Activated CD8-positive, alpha-beta memory T cell treated with anti-CD3 and anti-CD28 coated beads for 24 hours (primary cell): ENCODE measurements at places on chromosomes 3 and 15.
A peak's percentile ranks its signal among the peaks of the same experiment; 100 is the strongest.

- DNase-seq = no peak
Measured at GRCh38 chr3:125374501-125374995, 577 bp downstream of the ZNF148 start.

DNA sequence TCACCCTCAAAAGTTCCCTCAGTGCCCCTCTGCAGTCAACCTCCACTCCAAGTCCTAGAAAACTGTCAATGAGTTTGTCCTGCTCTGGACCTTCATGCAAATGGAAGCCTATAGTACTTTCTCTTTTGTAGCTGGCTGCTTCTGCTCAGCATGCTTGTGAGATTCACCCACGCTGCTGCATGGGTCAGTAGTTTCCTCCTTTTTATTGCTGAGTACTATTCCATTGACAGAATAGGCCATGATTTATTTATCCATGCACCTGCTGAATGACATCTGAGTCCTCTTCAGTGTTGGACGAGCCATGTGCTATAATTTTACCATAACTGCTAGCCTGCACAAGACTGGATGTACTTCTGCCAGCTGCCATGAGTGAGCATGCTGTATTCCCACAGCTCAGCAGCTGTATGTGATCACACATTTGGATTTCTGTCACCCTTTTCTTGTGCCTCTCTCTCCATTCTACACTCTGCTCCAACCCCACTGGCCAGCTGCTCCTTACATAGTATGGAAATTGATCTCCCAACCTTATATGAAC, 26.3 kb downstream of the CDCP1 start:
- no peak for DNase-seq

GRCh38 chr15:62886431-62887071, 156.0 kb upstream of the TPM1 start:
- DNase-seq = no peak

DNA sequence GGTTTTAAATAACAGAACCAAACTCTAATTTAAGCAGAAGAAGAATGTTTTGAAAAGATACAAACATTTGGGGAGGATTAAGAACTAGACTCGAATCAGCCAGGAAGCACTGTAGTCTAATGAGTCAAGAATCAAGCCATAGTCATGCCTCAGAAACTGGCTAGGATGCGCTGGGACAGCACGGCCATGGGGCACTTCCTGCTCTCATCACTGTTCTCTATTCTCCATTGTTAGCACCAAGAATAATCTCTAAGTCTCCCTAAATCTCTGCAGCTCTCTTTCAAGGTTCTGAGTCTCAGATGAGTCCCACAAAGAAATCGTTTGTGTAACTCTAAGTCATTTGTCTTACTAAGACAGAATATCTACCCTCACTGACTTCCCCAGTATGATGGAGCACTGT, 399.0 kb upstream of the KCNMB2 start:
- no peak for DNase-seq

DNA sequence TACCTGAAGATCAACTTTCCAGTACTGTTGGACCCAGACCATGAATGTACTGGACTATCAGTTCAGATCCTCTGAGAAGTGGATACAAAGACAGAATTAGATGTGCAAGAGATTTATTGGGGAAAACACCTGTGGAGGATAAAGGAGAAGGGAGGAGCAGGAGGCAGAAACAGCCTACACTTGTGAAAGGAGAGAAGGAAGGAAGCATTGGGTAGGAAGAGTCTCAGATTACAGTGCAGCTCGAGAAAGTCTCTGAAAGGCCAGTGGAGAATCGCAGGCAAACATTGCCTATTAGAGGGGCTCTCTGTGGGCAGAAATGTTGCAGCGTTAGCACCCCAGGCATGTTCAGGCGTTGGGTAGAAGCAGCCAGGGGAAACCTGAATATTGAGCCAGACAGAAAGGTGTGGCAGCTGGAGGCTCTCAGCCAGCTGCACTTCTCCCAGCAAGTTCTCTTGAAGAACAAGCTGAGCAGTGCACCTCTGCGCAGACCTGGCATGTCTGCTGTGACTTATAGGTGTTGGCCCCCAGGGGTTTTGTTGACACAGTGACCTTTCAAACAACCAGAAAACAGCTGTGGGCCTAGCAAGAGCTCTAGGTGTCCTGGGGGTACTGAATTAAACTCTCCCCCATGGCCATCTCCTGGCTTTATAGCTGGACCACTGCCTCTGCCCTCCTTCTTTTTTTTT, 7.0 kb downstream of the CHST14 start:
- no peak for DNase-seq

DNA sequence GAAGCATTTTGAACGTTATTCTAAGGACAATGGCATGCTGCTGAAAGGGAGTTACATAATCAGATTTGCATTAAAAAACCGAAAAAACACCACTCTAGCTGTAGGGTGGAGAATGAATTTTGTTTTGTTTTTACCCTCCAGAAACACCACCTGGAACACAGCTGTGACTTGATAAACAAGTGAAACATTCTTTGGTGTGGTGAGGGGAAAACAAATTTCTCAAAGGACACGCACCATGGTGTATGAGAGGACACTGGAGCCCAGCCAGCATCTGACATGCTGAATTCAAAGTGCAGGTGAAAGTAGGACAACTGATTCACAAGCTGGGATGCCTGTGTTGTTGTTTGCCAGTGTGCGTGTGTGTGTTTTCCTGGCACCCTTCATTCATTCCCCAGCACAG, 554.5 kb upstream of the TBL1XR1 start:
- DNase-seq = no peak

DNA sequence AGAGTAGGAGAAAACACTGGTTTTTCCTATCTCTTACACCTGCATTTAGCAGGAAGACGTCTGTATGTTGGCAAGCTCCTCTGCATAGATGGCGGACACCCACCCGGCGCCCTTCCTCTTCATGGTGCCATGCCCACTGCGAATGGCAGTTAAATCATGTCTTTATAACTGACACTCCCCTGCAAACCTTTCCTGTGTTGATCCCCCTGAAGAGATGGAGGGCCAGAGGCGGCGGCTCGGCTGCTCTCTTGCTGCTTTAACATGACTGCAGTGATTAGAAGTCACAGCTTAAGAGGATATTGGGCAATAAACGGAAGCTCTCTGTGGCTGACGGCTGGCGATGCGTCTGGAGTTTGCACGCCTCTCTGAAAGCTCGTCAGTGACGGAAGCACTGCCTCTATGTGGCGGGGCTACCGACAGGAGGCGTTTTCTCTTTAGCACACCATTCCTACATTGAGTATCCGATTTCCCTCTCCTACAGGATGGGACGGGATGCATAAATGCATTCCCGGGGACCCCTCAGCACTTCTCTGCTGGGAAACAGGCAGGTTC, 25.5 kb upstream of the SNRPA1 start:
- peak; percentile 80 for DNase-seq

GRCh38 chr3:53159156-53160060, 1.6 kb upstream of the PRKCD start:
- DNase-seq = no peak

GRCh38 chr3:174120997-174121396, 723.5 kb downstream of the NLGN1 start:
- no peak for DNase-seq

DNA sequence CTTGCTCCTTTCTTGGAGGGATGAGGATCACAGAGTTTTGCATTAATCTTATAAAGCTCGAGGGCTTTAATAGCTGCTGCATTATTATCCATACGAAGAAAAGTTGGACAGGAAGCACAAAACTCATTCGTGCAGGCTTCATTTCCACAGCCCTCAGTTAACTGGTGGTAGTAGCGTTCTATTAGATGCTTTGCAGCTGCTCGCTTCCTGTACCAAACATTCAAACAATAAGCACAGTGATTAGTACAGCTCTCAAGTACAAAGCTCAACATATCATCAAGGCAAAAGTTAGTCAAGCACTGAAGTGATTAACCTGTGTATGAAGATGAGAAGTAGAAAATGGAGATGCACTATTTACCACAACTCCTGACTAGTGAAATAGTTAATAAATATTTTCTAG, 63.3 kb downstream of the UBE3A start:
- no peak for DNase-seq

- DNase-seq = no peak
Measured at GRCh38 chr3:138381950-138382715, 33.8 kb downstream of the MRAS start.

DNA sequence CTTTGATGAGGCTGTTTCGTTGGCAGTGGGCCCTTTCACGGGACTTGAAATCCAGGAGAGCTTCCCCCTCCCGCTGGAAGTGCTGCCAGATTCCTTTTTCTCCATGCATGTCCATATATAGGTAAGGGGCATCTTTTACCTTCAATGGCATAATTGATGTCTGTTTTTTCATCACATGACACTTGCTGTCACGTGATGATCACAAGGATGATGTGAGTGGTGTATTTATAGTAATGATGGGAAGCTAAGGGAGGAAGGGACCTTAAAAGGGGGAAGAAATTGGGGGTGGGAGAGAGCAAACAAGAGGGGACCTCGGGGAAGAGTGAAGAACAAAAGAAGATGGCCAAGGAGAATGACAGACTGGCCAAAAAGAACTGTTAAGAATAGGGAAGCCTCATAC, 11.3 kb upstream of the SUSD5 start:
- DNase-seq = no peak

- no peak for DNase-seq
Measured at GRCh38 chr3:43998836-43999727, 242.6 kb upstream of the TOPAZ1 start.

DNA sequence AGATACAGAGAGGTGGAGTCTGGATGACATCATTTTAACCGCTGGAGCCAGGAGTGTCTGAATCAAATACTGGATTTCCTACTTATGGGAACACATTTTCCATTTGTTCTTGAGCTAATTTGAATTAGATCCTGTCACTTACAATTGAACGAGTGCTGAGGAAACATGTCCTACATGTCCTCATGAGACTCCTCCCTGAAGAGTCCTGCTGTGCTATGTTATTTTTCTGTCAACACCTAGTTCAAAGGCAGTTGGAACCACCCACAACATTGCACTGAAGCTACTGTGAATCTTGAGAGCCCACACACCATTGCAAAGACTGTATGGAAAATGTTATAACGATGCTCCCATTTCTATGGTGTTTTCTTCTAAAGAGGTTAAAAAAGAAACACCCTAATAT, 123.5 kb upstream of the CRBN start:
- DNase-seq = no peak
